ENCODE measurements at places on chromosomes 1 and 21.

DNA sequence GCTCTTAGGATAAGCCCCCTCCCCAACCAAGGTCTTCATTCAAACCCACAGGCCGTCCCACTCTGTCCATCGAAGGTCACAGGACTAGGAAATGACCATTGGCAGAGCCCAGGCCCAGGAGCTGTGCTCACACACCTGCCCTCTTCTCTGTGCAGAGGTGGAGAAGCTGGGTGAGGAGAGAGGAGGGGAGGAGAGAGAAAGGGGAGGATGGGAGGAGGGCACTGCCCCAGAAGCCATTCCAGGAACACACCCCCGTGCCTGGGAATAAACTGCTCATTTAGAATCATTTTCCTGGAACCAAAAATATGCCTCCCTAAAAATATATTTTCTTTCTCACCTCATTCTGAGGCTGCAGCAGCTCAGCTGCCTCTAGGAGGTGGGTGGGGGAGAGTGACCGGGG lies 6.4 kb upstream of the SDC3 start:
- no peak for DNase-seq

DNA sequence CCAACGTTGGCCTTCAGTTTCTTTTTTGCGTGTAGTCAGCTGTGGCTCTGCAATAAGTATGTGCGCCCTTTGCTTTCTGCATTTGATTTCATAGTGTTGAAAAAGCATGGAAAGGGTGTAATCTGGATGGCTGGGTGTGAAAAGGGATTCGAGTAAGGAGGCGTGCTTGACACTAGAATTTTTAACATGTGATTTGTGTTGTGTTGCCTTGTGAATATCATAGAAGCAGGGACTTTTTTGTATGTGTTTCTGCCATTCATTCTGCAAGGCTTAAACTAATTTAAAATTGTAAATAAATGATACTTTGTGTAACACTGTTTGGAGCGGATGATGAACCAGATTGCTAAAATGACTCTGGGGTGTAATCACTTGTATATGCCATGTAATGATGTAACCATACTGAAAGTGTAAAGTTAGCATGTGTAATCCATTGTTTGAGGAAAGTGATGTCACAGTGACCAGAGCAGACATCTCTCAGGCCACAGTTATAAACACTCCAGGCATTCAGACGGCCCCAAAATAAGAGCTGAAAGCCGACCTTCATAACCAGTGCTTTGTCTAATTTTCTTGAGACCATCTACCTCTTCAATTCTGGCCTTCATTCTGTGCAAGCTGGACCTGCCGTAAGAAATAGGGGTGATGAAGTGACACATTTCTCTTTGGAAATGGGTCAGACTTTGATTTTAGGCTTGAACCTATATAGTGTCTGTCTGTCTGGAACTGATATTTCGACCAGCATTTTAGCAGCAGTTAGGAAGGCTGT lies 618 bp downstream of the SH3BGR start:
- no peak for DNase-seq

GRCh38 chr1:203121186-203122015 lies 6.1 kb upstream of the ADORA1 start:
- no peak for DNase-seq

DNA sequence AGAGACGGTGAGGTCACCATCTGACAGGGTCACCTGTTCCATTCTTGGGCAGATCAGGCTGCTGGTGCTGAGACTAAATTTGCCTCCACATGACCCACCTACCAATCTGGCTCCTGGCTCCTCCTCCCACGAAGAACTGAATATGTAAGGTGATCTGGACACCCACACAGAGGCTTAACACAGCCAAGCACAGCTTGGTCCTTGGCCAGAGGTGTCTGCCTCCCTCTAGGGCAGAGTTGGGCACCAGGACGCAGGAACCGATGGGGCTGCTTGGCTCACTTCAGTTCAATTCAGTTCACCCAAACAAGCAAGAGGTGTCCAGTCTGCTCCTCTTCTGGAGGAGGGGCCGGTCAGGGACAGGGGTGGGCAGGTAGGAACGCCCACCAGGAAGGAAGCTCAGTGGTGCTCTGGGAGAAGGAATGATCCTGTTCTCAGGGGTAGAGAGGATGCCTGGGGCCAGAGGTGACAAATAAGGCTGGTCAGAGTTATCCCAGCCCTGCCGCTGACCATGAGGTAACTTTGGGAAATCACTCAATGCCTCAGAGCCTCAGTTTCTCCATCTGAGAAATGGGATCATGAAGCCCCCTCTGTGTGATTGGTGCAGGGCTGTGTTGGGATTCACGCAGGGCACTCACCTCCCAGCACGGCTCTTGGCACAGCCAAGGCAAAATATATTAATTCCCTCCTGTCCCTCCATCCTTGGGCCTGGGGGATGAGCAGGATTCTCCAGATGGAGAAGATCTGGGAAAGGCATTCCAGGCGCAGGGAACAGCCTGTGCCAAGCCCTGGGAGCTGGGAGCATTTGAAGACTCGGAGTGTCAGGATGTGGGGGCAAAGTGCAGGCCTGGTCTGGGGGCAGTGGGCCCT lies 284.5 kb downstream of the PTPRU start:
- DNase-seq, result no peak

DNA sequence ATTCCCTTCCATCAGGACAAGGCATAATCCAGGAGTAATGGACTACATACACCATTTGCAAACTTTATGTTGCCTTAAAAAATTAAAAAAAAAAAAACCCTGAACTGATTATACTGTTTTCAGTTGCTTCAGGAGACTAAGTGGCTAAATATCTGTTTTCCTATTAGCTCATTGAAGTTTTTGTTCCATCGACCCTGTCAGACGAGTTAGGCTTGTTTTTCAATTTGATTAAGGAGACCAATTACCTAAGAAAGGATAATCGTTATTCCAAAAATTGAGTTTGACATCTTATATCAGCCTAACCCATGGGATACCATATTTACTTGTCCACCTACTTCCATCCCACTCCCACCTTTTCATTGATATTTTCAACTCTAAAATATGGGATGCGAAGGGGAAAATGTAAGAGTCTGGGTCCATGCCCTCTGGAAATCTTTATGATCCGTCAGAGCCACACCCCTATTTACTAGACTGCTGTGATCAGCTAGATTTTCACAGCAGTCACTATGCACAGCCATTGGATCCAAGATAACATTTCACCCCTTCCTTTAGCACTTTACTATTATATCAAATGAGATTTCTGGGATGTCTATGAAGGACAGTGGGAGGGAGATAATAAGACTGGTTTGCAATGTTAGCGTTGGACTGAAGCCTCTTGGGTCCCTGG lies 41.0 kb downstream of the IL12RB2 start:
- no peak for DNase-seq

GRCh38 chr1:48082271-48082962 lies 85.2 kb upstream of the TRABD2B start:
- no peak for DNase-seq

- DNase-seq, result no peak
These were observed 13.4 kb downstream of the A3GALT2 start for GRCh38 chr1:33307494-33307864.

DNA sequence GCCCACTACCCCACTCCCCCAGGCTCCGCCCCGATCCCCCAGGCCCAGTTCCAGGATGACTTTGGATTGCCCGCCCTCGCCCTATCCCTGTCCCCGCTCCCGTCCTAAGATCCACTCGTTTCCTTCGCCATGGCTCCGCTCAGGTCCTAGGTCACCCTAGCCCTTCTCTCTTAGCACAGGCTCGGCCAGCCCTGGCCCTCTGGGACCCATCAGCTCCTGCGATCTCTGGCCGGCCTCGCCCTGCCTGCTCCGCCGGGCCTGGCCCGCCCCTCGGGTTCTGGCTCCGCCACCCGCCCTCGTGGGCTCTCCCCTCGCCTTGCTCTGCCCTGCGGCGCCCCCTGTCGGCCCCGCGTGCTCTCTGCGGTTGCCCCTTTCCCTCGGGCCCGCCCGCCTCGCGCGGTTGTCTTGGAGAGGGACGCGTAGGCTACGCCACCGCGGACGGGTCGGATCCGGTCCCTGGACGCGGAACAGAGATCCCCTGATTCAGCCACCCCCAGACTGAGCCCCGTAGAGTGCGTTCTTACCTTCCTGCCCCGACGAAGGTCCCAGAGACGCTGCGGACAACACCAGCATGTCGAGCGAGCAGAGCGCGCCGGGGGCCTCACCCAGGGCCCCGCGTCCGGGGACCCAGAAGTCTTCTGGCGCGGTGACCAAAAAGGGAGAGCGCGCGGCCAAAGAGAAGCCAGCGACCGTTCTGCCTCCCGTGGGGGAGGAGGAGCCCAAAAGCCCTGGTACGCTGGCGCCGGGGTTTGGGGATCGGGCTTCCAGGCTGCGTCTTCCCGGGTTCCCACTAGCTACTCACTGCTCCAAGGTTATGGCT lies at the start of gene LRRC71:
TSS of gene LRRC71 (plus strand) at position 400 of the 820 bp plus-strand sequence. CDS start at position 572, 172 bp downstream.
- DNase-seq, result peak; percentile 53

DNA sequence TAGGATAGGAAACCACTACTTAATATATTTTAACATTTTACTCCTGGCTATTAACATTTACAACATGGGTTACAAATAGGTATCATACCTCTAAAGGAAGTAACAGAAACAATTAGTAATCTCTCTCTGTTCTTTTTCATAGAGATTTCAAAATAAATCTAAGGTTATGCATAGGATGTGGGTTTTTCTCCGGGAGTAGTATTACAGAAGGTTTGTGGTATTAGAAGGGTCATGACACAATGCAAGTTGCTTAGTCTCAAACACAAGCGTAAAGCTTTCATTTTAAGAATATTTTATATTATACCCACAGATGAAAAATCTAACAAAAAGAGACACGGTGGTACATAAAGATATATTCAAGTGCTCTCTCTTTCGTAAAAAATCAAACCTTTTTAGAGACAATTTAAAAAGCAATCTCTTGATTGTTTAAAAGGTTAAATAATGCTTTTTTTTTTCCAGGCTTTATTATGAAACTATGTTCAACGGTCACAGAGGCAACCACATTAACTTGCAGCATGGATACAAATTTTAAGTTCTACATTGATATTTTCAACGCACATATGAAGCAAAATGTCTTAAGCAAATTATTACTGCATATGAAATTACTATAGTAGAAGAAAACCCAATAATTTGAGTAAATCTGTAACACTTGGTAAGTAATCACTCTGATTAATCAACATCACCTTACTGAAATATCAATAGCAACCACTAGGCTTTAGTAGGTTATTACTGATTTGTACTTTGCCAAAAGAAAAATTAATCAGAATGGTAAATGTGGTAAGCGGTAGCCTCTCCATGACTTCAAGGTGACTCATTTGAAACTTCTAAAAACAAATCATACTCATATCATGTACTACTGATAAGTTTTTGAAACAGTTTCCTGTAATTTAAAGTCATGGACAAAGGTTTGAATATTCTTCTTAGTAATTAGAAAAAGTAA lies 97.4 kb upstream of the GFI1 start:
- no peak for DNase-seq

DNA sequence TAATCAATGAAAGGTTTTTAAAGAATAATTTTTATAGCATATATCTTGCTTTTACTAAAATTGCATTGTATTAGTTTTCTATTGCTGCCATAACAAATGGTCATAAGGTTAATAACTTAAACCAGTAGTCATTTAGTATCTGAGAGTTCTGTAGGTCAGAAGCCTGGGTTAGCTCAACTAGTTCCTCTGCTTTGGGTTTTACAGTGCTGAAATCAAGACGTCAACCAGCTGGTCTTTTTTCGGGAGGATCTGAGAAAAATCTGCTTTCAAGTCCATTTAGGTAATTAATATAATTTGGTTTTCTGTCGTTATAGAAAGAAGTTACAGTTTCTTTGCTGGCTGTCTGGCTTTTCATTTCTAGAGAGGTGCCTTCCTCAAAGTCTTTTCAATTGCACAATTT lies 577.7 kb downstream of the MRPL39 start:
- DNase-seq, result no peak

DNA sequence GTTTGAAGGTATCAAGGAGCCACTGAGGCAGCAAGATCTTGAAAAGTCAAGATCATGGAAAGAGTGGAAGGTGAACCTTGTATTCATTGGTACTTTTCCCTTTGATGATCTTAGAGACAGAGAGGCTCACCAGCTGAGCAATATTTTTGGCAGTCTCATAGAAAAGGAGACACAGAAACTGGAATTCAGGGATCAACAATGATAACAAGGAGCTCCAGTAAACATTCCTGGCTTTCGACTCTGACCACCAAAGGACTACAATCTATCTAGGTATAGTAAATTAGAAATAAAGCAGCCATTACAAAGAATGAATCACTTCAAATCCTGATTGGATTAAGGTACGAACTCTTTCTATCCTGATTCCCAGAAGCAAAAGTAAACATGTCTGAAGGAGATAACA lies 615.4 kb downstream of the KIF26B start:
- DNase-seq, result no peak

DNA sequence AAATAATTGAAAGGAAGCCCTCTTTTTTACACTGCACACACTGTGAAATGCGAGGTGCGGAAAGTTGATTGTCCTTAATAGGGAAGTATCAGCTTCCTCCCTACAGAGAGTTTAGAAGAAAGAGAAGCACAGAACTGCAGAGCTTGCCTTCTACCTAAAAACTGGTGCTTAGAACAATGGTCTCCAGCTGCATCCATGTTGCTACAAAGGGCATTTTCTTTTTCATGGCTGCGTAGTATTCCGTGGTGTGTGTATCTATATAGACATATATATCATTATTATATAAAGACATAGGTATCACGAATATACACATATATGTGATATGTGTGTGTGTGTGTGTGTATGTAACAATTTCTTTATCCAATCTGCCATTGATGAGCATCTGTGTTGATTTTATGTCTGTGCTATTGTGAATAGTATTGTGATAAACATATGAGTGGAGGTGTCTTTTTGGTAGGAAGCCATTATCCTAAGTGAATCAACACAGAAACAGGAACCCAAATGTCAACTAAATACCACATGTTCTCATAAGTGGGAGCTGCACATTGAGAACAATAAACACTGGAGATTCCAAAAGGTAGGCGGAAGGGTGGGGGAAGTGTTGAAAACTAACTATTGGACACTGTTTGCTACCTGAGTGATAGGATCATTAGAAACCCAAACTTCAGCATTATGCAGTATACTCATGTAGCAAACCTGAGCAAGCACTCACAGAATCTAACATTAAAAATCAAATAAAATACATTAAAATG lies 290.0 kb upstream of the RUNX1 start:
- no peak for DNase-seq

DNA sequence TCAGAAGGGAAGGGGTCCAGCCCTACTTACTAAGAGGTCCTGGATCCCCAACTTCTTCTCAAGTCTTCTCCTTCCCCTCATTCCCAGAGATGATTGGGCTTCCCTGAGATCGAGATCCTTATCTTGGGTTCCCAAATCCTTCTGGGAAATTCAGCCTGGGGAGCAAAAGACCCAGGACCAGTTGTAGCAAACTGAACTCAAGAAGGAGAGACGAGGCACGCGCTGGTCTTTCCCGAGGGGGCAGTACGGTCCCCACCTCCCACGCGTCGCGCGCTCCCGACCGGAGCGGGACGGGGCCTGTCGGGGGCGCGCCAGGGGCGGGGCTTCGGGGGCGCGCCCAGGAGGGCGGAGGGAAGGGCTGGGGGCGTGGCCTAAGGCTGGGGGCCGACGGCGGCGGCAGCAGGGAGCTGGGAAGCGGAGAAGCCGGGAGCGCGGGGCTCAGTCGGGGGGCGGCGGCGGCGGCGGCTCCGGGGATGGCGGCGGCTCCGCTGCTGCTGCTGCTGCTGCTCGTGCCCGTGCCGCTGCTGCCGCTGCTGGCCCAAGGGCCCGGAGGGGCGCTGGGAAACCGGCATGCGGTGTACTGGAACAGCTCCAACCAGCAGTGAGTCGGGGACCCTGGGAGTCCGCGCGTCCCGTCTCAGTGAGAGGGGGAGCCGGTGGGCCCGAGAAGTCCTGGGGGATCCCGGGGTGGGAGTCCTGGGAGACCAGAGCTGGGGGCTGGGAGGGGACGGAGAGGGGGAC lies at the start of gene EFNA3:
TSS of gene EFNA3 (plus strand) at position 369 of the 741 bp plus-strand sequence. CDS start at position 474, 105 bp downstream.
- peak; percentile 65 for DNase-seq

All from activated CD4-positive, alpha-beta T cell treated with anti-CD3 and anti-CD28 coated beads for 24 hours (primary cell).